ENCODE measurements at places on chromosomes 12 and 14. TPM values are rescaled to one million over a fixed set of nuclear protein-coding genes. Genes with fewer than 3 reads are reported as not detected.

Gene MMP19
- 6.4 TPM for total RNA-seq

Gene KRT7
- 12.6 TPM for total RNA-seq

Gene FOXG1
- total RNA-seq = not detected

Gene NPFF
- total RNA-seq = not detected

Gene PPP1CC
- total RNA-seq = 134 TPM

Gene FAR2
- total RNA-seq = 5.2 TPM

Gene GYS2
- total RNA-seq = 0.27 TPM

Gene LRRC10
- not detected for total RNA-seq

Gene CCDC184
- total RNA-seq = 4.8 TPM

Gene RERG
- total RNA-seq = 7.0 TPM

Gene RNASE2
- total RNA-seq = 1.6 TPM

Gene IGFBP6
- total RNA-seq = 25.1 TPM

Gene OTOGL
- 0.44 TPM for total RNA-seq

Gene GOLGA3
- 67.6 TPM for total RNA-seq

Gene GPR84
- total RNA-seq = not detected

Gene TIMM9
- total RNA-seq = 65.5 TPM

Gene SIX1
- total RNA-seq = 6.5 TPM

Gene IFI27
- 1.8 TPM for total RNA-seq

Gene LMBR1L
- total RNA-seq = 55.1 TPM

Gene CCDC175
- total RNA-seq = not detected

Gene DEPDC4
- total RNA-seq = 4.8 TPM

Gene SMIM10L1
- 12.5 TPM for total RNA-seq

Gene MAP1LC3B2
- total RNA-seq = not detected

Gene GPR162
- total RNA-seq = 1.2 TPM

Gene GPR65
- total RNA-seq = 0.04 TPM

Gene BCDIN3D
- total RNA-seq = 5.6 TPM

Gene PLEKHG7
- total RNA-seq = 0.16 TPM

Gene NKX2-1
- 2.7 TPM for total RNA-seq

Gene SPIC
- not detected for total RNA-seq

Gene ENDOU
- total RNA-seq = 0.30 TPM

Gene KLHL33
- not detected for total RNA-seq

Gene FAM222A
- 7.4 TPM for total RNA-seq

Gene POU6F1
- total RNA-seq = 3.1 TPM

Gene FAM181A
- total RNA-seq = not detected

Gene AMN
- total RNA-seq = 169 TPM

Gene VSX2
- not detected for total RNA-seq

Gene TMEM120B
- total RNA-seq = 9.5 TPM

Gene PRORP
- 48.2 TPM for total RNA-seq

Gene LALBA
- total RNA-seq = not detected

Gene EPYC
- total RNA-seq = 0.92 TPM

Gene SDSL
- total RNA-seq = 10.3 TPM

Gene KCNH3
- total RNA-seq = 0.30 TPM

Gene ADAM21
- total RNA-seq = 0.43 TPM

Gene SUOX
- 26.9 TPM for total RNA-seq

Gene ACOT4
- 2.8 TPM for total RNA-seq

Gene NYNRIN
- total RNA-seq = 56.5 TPM

Gene PLD4
- not detected for total RNA-seq

Gene KIF5A
- total RNA-seq = 0.03 TPM

Gene TEX52
- total RNA-seq = not detected

Gene SERPINA4
- total RNA-seq = 22.7 TPM

Gene COPZ1
- 220 TPM for total RNA-seq

Data from hepatocyte (in vitro differentiated cells).